NCI-H1694 treated with DMSO at 0.1 percent for 48 hours (cell line): ENCODE measurements at places on chromosomes 7 and 10.

GRCh38 chr7:40299097-40299496 is 164.3 kb downstream of the SUGCT start:
- no peak for DNase-seq

GRCh38 chr10:3757250-3757637 is 27.8 kb downstream of the KLF6 start:
- DNase-seq, result no peak

DNA sequence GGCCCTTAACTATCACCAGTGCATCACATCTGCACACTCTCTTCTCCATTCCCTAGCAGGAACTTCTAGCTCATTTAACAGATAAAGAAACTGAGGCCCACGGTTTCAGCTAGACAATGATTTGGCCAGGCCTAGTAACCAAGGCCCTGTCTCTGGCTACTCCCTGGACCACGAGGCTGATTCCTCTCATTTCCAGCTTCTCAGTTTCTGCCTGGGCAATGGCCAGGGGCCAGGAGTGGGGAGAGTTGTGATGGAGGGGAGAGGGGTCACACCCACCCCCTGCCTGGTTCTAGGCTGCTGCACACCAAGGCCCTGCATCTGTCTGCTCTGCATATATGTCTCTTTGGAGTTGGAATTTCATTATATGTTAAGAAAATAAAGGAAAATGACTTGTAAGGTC is 13.5 kb downstream of the AQP1 start:
- DNase-seq, result no peak

DNA sequence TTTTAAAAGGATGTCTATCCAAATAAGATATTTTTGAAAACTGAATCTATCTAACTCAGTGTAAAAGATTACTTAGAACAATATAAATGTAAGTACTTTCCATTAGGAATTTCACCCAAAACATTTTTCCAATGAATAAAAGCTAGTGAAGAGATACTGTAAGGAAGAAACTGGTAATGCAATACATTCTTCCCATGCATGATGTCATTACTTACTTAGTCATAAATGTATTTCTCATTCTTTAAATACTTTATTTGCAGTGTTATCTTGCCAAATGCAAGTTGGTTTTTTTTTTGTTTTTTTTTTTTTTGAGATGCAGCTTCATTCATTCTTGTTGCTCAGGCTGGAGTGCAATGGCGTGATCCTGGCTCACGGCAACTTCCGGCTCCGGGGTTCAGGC is 265.6 kb downstream of the PHF14 start:
- DNase-seq, result no peak

DNA sequence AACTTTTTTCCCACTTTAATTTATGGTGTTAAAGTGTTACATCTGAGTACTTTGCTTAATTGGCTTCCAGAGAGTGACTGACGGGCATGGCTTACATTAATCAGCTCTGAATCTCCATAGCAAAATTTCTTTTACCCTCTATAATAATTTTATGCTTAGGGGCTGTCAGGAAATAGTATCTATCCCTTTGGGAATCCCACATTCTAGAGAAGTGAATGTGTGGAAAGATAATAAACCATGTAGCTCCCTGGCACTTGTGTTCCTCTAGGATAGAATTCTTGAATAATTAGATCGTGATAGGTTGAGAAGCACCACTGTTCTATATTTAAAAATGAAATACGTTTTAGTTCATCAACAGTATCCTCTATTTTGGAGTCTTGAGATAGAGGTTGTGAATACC is 89.6 kb downstream of the DNAJB9 start:
- no peak for DNase-seq

GRCh38 chr10:58641708-58642107 is 129.0 kb downstream of the BICC1 start:
- no peak for DNase-seq

- no peak for DNase-seq
Observed at GRCh38 chr7:4242706-4243105, 439.4 kb upstream of the FOXK1 start.

- DNase-seq, result no peak
Observed at GRCh38 chr7:74187915-74188675, 13.9 kb downstream of the EIF4H start.

DNA sequence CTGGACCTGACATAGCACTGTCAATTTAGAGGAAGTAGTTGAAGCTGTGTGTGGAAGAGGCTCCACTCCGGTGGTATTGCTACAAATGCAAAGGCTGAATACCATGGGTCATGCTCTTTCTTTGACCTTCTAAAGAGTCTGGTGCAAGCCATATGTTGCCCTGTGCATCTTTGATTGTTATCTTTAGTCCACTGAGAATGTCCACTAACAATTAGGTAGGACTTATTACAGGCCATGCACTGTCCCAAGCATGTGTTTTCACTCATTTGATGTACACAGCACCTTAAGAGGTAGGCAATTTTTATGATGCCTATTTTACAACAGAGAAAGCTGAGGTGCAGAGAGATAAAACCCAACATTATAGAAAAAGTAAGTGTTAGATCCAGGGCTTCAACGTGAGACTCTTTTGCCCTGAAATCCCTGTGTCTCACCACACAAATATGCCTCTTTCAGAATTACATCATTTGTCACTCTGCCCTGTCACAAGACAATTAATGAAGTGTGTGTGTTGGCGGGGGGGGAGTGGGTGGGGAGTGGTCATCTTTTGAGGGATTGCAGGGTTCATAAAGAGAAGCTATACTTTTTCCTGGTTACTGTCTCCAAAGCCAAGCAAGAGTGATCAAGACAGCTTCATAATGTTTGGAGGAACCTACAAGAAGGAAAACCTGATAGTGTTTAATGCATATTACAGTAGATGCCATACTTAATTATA is 637.6 kb upstream of the IGFBP3 start:
- no peak for DNase-seq

GRCh38 chr10:19654576-19654975 is 161.7 kb upstream of the PLXDC2 start:
- DNase-seq, result no peak

GRCh38 chr7:27409776-27410175 is 167.2 kb downstream of the EVX1 start:
- no peak for DNase-seq

DNA sequence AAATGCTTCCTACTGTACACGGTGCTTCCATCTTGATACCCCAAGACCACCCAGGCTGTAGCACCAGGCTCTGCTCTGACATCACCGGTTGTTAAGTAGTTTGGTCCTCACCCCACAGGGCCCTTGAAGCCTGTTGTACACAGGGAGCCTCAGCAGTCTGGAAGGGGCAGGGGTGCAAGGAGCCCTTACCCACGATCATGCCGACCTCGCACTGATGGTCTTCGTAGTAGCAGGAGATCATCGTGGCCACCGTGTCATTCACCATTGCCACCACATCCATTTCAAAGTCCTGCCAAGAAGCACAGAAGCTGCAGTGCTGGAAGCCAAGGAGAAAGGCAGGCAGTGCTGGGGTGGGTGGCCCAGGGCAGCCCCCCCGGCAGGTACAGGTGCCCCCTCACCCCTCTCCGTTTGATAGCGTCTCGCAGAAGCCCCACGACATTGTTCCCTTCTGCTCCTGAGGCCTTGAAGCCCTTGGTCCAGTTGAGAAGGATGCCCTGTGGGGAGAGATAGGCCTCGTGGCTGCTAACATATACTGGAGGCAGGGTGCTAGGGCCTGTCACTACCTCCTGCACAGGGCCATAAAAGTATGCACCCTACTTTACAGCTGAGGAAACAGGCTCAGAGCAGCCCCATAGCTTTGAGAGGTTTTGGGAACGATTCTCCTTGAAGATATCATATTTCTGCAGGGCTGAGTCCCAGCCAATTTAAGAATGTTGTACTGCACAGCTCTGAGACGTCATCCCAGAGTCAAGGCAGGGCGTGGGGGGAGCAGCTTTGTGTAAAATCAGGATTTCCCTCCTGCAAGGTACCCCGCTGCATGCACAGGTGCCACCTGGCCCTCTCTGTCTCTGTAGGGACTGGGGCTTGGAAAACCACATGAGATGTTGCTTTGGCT is 8.7 kb upstream of the MYL7 start:
- no peak for DNase-seq

DNA sequence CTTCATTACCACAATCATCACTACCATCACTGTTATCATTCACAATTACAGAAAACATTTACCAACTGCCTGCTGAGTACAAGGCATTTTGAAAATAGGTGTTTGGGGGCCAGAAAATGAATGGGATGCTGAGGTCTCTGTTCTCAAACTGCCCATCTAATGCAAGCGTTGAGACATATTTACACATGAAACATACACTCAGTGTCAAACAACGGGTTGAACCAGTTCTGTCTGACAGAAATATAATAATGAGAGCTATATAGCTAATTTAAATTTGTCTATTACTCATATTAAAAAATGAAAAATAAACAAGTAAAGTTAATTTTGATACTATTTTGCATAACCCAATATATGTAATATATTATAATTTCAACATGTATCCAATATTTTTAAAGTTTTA is 303.1 kb downstream of the KCNMA1 start:
- no peak for DNase-seq

- DNase-seq, result no peak
Observed at GRCh38 chr7:16989811-16990413, 108.1 kb upstream of the AGR3 start.

DNA sequence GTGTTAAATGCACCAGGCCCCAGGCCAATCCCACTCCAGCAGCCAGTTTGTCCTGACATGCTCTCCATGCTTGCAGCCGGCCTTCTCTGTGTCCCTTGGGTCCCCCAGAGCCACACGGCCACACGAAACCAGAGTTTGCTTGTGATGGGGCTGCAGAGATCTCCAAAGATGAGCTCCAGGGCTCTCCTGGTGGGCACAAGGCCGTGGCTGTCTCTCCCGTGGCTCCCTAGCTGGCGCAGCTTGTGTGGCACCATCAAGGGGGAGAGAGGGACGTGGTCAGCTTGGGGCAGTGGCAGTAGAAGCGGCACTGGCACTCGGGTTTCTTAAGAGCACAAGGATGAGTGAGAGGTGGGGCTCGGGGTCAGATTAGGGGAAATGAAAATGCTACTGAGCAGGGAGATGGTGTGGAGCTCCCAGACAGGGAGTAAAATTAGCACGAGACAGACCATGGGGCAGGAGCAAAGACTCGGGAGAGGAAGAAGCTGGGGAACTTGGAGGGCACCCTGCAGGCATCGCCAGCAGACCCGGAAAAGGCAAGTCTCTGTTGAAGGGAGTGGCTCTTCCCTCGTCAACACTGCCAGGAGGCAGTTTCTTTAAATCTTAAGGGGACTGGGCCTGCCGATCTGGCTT is 572.5 kb upstream of the FOXK1 start:
- DNase-seq, result no peak

DNA sequence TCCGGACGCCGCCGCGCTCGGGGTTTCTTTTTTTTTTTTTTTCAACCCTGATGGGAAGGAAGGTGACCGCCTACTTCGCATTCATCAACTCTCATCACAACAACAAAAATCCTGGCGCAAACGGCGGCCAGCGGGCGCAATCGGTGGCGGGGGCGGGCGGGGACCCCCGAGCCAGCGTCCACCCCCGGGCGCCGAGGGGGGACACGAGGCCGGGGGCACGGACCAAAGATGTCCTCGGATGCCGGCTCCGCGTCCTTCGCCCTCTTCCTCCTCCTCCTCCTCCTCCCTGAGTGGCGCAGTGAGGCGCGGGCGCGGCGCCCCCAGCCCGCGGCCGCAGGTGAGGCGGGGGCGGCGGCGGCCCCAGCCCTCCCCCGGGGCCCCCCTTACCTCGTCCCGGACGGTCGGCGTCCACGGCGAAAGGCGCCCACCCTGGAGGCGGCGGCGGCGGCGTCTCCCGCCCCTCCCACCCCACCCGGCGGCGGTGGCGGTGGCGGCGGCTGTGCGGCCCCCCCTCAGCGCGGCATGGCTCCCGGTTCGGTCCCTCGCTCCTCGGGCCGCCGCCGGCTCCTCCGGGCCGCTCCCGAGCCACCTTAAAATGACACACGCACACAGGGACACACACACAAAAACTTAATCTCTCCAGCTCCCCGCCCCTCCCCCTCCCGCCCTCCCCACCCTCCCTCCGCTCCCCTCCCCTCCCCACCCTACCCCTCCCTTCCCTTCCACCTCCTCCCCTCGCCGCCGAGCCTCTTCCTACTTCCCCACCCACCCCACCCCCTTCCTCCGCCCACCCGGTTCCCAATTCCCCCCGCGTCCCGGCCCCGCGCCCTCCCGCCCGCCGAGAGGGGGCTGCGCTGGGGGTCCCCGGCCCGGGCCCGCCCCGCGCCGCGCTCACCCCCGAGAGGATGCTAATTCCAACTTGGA is at the start of gene CTBP2:
CTBP2 (minus strand) TSS at position 632 of the 924 bp plus-strand sequence.
- DNase-seq, result no peak

DNA sequence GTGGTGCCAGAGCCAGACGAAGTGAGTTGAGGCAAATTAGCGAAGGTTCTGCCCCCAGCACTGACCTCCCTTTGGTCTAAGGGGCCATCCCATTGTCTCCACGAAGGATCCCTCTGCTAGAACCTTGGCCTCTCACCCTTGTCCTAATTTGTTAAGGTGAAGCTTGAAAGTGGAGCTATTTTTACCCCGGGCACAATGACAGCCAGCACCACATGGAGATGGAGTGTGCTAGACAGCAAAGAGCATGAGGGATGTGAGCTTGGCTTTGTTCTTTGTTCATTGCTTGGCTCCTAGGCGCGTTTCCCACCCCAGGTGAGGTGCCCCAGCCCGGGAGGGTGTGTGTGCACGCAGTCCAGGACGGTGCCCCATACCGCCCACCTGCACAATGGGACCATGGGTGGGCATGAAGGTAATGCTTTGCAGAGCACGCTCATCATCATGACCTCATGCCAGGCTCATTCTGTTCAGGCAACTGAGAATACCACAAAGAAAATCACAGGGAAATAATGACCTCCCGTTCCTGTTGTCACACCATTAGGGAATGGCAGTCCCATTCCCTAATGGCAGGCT is 361.0 kb upstream of the FZD8 start:
- DNase-seq, result no peak

- DNase-seq, result no peak
Observed at GRCh38 chr10:75137533-75138438, 26.3 kb downstream of the SAMD8 start.

- DNase-seq, result no peak
Observed at GRCh38 chr10:90984898-90985297, 64.0 kb upstream of the ANKRD1 start.

DNA sequence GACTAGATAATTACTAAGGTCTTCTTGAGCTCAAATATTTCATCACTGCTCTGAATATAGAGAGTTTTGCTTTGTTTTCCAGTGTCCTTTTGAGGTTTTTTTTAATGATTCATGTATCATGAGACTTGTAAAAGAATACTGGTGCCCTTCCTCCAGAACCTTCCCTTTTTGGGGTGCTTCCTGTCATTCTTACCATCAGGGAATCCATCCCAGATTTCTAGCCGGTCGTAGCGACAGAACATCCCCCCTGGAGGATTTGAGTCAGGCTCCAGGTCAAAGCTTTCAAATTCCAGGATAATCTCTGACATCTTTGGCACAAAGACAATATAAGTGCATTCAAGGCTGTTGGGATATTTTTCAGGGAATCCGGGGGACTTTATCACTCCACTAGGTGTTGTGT is 71.0 kb downstream of the NRP1 start:
- no peak for DNase-seq

GRCh38 chr10:119691726-119692125 is 34.1 kb upstream of the INPP5F start:
- no peak for DNase-seq

GRCh38 chr7:90727412-90727811 is 131.3 kb downstream of the CDK14 start:
- no peak for DNase-seq

- DNase-seq, result no peak
Observed at GRCh38 chr7:47225387-47226131, 356.4 kb downstream of the TNS3 start.
